ENCODE measurements at places on chromosomes 11 and 22. TPM values are rescaled to one million over a fixed set of nuclear protein-coding genes. Genes with fewer than 3 reads are reported as not detected.

The TOLLIP gene
- 53.4 TPM for total RNA-seq

The GAB4 gene
- total RNA-seq, result not detected

The C11orf16 gene
- not detected for total RNA-seq

The CRYBB2 gene
- total RNA-seq, result not detected

The RBFOX2 gene
- 63.1 TPM for total RNA-seq

The ARHGAP32 gene
- 40.1 TPM for total RNA-seq

The MMP27 gene
- total RNA-seq, result not detected

DNA sequence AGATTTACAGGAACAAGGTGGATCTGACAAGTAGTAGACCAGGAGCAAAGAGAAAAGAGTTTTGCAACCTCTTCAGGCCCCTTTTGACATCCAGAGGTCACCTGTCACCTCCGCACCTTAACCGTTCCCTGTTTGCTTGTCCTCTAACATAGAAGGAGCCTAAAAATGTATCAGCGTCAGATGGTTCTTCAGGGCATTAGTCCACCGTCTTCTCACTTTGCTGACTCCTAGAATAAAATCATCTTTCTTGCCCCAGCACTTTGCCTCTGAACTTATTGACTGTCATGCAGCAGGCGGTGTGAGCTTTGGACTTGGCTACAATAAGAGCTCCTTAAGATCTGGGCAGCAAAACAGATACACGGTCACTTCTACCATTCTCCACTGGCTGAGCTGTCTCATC is 339.7 kb upstream of the B3GAT1 start:
- no peak for DNase-seq

- no peak for DNase-seq
Observed at GRCh38 chr11:57772562-57772961, 11.0 kb downstream of the CTNND1 start.

- DNase-seq, result peak; percentile 56
Observed at GRCh38 chr11:68120273-68121066, 718 bp downstream of the CHKA start.

DNA sequence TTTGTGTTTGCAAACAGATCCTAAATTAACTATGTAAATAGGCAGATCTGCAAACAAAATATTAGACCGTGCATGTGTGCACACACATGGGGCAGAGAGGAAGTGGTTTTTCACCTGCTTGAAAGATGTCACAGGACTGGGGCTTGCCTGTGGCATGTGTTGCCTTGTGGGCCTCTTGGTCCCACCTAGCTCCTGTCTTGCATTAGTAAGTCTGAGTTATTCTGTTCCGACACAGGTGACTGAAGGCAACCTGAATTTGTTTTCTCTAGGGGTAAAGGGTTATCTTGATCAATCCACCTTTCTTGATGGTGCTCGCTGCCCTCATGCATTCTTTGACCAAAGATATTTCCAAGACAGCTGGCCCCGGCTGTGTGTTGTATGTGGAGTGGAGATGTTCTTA is 667.5 kb downstream of the NTM start:
- DNase-seq, result no peak

DNA sequence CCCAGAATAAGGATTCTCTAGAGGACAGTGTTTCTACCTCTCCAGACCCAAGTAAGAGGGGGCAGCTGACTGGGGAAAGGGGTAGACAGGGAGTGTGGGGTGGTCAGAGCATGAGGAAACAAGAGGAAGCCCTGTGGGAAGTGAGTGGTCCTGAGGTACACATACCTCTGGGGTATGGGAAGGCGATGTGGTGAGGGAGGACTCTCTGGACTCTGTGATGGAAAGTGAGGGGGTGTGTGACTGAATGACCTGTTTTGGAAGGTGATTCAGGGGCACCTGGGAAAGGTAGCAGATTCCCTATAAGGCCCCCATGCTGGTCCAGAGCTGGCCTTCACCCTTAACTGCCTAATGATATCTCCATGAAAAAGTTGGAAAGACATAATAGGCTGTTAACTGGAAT is 80.1 kb downstream of the DEPDC5 start:
- DNase-seq, result no peak

- no peak for DNase-seq
Observed at GRCh38 chr11:64247729-64248531, 1.2 kb upstream of the PPP1R14B start.

DNA sequence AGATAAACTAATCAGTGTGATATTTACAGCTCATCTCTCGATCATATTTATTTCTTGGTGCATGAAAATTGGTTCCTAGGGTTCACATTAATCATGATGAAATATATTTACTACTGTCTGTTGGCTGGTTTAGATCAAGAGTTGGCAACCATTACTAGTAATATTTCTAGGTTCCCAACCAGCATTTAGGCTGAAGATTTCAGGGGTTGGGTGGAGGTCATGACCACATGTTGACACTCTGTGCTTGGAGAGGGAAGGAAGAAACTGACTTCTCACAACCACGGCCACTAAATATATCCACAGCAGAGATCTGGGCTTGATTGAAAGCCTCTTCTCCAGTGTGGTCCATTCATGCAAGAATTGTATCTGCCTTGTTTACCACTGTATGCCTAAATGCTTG is 87.9 kb downstream of the ALX4 start:
- DNase-seq, result no peak

- DNase-seq, result no peak
Observed at GRCh38 chr22:38289583-38290082, 16.8 kb upstream of the TMEM184B start.

- DNase-seq, result no peak
Observed at GRCh38 chr11:11582011-11582701, 39.6 kb downstream of the GALNT18 start.

DNA sequence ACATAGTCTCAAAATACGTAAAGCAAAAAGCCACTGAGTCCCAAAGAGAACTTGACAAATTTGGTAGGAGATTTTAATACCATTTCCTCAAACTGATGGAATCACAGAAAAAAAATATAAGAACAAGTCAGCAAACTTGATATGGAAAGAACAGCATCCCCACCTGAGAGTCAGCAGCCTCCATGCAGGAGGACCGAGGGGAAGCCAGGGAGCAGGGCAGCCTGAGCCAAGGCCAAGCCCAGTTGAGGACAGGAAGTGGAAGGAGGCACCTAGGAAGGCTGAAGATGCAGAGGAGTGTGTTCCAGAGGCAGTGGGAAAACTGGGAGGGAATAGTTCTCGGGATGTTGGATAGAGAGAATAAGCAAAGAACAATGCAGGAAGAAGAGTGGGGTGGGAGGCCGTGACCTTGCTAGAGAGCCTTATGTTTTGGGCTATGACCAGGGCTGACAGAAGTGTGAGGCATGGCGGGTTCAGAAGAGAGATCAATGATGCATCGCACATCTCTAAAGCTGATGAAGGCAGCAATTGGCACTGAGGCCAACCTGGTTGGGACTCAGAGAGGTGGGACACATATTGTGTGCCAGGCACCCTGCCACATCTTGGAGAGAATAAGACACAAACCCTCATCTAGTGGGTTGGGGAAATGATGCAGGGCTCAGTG is 15.4 kb downstream of the APOA4 start:
- DNase-seq, result no peak

- DNase-seq, result no peak
Observed at GRCh38 chr22:22870577-22871404, 16.8 kb upstream of the IGLL5 start.
